ENCODE measurements at places on chromosomes 2 and 18.

GRCh38 chr2:31075431-31075830 is 62.8 kb downstream of the GALNT14 start:
- no peak for DNase-seq

DNA sequence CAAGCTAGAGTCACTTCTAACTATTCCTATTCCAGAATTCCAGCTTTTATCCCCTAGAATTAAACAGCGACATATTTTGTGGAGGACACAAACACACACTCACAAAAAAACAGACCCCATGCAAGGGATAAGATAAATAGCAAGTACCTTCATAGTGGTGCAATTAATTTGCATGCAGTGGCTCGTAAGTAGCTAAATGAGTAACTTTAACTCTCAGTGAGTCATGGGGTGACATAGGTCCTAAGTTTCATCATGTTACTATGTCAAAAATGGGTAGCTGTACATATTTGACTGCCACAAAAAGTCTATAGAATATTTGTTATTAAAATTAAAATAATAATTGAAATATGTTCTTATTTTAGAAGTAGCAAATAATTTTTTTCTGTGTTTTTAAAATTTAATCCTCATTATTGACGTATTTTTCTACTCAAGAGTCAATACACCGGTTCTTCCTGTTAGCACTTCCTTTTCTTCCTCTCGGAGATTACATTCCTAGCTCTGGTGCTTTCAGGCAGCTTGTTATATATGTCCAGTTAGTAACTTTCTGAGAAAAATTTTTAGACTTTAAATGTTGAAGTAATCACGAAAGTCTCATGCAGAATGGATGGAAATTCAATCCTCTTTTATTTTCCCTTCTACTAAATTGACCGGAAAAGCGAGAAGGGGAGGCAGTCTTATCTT is 247.0 kb downstream of the KCNH7 start:
- DNase-seq = no peak

GRCh38 chr2:210584834-210585233 is 28.4 kb downstream of the CPS1 start:
- no peak for DNase-seq

- DNase-seq = no peak
Measured at GRCh38 chr2:90207454-90208058, 1516.1 kb downstream of the RPIA start.

GRCh38 chr18:75880266-75880665 is 452.8 kb upstream of the SMIM21 start:
- no peak for DNase-seq

DNA sequence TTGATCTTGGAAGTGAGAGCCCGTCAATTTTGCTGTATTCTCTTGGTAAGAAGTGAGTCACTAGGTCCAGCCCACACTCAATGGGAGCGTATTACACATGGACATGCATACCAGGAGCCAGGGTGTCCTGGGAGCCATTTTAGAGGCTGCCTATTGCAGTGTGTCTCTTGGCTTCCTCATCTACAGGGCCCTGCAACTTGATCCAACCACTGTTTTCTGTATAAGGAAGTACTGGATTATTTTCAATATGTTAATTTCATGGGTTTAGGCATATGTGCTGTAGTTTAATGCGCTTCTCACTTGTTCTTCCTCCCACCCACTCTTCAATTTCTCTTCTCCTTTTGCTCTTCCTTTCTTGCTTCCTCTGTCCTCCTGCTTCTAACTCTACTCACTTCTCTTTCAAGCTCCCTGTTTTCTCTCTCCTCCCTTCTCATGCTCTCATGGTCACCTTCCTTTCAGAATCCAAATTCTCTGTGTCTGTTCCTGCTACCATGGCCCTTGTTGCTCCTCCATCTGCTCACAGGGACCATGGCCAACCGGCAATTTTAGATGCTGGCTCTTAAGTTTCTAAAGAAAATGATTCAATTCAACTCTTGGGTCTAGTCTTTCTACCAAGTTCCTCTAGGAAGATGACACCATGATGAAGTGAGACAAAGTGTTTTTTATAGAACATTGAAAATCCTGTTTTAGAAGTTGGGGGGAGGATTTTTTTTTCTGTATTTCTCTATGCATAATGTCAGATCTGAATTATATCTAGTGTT is 152.0 kb upstream of the ZEB2 start:
- no peak for DNase-seq

- DNase-seq = no peak
Measured at GRCh38 chr2:25381502-25381901, 39.8 kb upstream of the DNMT3A start.

DNA sequence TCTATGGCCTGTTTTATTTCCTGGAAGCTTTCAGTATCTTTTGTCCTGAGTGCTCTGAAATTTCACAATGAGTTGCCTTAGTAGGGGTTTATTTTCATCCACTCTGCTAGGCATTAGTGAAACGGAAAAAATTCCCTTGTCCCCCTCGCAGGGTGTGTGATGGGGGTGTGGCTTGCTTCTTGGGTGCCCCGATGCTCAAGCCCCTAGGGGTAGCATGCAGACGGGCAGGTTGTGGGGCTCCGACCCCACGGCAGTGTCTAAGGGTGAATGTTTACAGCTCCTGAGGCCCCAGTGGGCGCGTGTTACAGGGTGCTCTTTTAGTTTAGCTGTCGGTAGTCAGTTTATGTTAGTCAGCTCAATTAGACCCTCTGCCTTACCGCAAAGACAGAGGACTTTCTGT is 32.2 kb upstream of the MAP4K4 start:
- no peak for DNase-seq

DNA sequence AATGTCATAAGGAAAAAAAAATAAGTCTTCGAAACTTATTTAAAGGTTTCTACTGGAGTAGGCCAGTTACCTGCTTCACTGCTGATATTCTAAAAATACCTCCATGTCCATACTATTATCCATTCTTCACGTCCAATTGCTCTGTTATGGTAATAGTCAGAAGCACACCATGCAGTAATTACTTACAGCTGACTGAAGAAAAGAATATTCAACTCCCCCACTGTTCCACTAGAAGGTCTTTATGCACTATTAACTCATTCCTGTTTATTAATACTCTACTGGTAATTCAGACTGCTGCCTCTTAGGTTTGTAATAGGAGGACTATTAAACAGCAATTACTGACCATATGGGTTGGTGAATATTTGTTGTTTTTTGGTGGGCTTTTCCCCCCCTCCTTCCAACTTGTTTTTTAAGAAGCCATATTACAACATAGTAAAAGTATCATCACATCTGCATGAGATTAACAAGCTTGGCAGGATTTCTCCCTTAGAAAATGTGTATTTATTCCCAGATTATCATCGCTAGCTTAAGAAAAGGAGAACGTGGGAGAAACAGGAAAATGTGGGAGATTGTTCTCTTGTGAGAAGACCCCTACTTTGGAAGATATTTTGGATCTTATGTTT is 806.4 kb upstream of the FANCL start:
- DNase-seq = no peak

DNA sequence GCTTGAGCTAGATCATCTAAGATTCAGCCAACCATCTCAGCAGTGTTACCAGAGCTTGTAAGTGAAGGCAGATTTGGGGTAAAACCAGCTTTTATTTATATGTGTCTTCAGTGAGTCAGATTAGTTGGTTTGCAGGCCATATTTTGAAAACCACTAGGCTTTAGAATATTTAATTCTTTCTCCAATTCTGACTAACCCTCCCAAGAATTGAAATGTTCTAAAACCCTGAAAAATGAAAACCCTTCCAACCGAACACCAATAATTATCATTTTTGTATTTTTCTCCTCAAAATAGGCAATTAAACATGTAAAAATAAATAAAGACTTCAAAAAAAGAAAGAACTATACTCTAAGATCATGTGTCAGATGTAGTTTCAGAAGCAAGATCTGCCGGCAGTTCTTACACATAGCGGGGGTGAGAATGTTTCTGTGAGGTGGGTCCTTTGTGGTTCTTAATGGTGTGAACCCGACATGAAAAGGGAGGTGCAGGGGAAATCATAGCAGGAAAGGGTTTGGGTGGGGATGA is 14.2 kb downstream of the PLEK start:
- DNase-seq = no peak

DNA sequence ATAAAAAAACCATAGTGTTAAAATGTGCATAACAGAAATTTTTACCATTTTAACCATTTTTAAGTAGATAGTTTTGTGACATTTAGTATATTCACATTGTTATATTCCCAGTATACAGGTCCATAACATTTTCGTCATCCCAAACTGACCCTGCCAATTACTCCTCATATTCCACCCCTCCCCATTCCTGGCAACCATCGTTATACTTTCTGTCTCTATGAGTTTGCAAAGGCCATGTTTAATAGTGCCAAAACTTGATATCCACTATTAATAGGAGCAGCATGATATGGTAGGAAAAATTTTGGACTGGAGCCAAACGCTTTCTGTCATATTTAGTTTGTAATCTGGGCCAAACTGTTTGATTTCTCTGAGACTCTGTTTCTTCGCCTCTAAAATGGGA is 30.9 kb downstream of the PLCL1 start:
- DNase-seq = no peak

DNA sequence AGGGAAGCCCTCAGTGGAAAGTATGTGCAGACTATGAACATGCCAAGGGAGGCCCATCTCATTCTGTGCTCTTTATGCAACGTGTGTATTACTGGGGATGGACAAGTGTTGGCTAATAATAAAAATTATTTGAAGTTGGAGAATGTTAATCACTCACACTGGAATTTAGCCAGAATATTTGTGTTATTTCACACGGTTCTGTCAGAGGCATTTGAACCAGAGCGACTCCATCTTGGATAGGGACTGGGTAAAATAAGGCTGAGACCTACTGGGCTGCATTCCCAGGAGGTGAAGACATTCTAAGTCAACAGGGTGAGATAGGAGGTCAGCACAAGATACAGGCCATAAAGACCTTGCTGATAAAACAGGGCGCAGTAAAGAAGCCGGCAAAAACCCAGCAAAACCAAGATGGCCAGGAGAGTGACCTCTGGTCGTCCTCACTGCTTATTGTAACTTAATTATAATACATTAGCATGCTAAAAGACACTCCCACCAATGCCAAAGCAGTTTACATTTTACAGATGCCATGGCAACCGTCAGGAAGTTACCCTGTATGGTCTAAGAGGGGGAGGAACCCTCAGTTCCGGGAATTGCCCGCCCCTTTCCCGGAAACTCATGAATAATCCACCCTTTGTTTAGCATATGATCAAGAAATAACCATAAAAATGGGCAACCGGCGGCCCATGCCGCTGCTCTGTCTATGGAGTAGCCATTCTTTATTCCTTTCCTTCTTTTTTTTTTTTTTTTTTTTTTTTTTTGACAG is 2.6 kb upstream of the FZD5 start:
- DNase-seq = no peak

DNA sequence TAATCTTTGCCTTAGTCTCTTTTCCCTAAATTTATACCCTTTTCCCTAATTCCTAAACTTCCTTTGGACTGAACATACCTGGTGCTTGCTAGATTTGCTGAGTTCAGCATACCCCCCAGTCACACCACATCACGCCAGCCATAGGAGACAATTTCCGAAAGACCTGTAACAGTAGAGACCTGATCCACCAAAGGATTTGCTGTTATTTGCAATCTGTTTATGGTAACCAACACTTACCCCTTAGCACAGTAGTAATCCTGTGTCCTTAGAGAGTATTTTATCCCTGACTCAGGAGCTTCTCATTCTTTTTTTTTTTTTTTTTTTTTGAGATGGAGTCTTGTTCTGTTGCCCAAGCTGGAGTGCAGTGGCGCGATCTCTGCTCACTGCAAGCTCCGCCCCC is 8.6 kb downstream of the PSMG2 start:
- DNase-seq = no peak

GRCh38 chr2:231662811-231663457 is 45.4 kb upstream of the PTMA start:
- DNase-seq = no peak

DNA sequence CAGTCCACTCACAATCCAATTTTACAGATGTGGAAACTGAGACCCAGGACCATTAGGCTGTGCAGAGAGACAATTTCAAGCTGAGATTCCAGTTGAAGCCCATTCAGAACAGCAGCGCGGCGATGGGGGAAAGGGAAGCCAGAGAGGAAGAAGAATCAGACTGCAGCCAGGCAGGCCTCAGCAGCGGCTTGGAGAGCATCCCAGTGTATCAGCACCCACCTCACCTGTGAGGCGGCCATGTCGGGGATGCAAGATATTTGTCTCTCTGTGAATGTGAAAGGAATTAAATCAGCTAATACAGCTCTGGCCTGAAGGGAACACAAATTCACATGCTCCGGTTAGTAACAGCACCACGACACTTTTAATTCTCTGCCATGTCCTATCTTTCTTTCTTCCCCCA is 198.0 kb upstream of the SOX11 start:
- DNase-seq = no peak

DNA sequence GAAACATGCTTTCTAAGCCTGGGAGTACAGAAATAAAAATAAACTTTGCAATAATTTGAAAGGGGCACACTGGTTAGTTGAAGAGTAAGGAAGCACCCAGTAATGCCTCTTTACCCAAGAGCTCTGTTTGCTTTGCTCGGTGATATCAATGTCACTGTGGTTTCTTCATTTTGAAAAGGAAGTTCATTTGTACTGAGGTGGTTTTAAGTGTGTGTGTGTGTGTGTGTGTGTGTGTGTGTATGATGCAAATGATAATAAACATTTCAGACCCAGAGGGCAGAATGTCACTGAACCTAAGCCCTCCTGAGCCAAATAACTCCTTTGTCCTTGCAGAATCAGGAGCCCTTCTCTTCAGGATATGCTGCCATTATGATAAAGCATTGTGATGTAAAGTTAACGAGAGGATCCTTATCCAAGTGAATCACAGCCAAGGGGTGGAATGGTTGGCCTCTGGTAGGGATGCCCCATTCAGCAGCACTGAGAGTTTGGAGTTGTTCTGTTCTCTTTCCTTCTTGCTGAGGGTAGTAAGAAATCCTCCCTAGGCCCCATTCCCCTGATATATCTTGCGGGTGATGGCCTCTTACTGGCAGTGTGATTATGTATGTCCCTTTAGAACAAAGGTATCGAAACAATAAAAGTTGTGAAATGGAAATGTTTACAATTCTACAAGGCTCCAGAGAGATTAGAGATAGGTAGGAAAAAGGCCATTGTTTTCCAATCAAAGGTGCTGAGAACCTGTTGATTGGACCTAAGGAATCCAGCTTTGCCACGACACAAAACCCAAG is 7.6 kb downstream of the ITGA6 start:
- DNase-seq = no peak

DNA sequence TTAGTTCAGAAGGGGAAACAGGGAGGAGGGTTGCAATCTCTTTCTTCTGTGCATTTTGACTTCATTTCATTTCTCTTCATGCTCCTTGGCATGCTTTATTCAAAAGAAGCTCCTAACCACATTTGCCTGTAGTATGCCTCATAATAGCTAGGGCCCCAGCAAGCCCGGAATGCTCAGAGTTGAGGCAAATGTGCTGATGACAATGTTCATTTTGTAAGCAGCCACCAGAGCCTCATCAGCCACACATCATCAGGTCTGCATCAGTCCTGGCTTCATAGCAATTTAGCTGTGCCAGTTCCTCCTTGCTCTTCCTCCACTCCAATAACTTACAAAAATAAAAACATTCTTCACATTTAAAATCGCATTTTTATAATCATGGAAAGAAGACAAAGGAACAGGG is 65.4 kb upstream of the MMADHC start:
- DNase-seq = no peak

Measured in stimulated activated CD4-positive, alpha-beta T cell treated with anti-CD3 and anti-CD28 coated beads, Interleukin-1b, Interleukin-23, amount 100 ng/mL, for 1 hour (primary cell).